ENCODE measurements at places on chromosomes 11 and 22.

GRCh38 chr11:19915808-19916207, 203.2 kb downstream of the NAV2 start:
- no peak for DNase-seq

DNA sequence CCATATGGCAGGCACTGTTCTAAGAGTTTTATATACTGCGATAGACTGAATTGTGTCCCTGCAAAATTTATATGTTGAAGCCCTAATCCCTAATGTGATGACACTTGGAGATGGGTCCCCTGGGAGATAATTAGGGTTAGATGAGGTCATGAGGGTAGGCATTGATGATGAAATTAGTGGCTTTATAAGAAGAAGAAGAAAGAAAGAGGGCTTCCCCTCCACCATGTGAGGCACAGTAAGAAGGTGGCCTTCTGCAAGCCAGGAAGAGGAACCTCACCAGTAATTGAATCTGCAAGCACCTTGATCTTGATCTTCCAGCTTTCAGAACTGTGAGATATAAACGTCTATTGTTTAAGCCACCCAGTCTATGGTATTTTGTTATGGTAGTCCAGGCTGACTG, 46.6 kb upstream of the TENM4 start:
- no peak for DNase-seq

DNA sequence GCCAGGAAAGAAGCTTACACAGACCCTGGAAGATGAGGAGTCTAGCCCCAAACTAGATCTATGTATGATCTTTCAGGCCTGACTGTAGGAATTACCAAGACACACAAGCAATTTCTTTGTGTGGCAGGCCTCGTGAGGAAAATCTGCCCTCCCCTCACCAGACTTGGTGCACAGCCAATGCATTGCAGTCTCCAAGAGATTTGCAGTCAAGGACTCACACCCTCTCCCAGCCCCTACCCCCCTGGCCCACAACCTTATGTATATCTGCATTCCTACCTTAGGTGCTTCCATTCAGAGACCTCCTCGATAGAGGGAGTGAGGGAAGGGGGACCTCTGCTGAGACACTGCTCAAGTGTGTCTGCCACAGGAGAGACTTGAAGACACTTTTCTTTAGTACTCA, 9.8 kb downstream of the OR8B12 start:
- no peak for DNase-seq

DNA sequence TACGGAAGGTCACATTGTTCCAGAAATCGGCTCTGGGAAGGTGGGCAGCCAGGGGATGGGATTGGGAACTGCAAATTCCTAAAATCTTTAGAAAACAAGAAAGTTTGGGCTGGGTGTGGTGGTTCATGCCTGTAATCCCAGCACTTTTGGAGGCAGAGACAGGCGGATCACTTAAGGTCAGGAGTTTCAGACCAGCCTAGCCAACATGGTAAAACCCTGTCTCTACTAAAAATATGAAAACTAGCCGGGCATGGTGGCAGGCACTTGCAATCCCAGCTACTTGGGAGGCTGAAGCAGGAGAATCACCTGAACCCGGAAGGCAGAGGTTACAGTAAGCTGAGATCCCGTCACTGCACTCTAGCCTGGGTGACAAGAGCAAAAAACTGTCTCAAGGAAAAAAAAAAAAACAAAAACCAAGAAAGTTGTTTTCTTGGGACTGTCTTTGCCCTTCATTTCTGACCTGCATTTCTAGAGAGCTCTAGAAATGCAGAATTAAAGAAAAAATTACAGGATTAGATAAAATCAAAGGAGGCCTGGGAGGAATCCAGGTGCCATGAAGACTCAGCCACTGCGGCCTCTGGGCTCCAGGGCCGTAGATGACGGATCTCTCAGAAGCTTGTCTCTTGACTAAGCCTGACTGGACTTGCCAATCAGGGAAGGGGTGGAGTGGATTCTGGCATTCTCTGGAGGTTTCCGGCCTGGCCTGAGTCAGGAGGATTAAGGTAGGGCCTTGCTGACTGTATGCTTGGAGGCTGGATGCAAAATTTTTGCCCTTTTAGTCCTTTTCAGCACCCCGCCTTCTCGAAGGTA, 5.3 kb upstream of the MALAT1 start:
- DNase-seq, result peak; percentile 89

DNA sequence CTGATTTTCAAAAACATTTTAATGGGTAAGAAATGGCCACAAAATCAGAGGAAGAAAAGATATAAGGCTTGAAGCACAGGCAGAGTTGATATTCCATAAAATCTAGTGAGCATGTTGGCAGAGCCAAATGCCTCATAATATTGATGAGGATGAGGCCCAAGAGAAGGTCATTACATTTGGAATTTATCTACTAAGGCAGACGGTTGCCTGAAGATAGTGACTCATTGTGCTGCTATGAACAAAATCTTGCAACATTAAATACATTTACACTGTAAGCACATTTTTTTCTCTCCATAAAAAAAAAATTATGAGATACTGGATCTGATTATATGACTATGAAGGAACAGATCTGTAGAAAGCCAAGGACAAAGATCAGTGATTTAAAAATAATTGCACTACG, 881.4 kb upstream of the CHORDC1 start:
- DNase-seq, result peak; percentile 64

- DNase-seq, result no peak
These were observed at the start of gene SYT13 for GRCh38 chr11:45285930-45286632. TSS of gene SYT13 (minus strand) at chr11:45286341. CDS start at chr11:45286207, 134 bp downstream.

DNA sequence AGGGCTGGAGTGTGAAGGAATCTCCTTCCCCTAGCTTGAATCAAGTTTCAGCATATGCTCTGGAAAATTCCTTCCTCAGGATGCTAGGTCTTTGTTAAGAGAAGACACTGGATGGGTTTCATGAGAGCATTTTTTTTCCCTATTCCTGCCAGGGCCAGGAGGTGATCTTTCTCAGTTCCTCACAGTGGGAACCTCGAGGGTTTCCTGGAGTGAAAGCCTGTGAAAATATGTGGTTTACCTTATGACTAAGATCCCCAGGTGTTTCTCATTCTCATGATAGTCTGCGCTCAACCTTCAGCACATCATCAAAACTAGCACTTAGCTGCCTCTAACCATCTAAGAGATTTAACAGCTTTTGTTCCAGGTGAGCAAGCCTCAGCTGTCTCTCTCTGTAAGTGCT, 985.3 kb upstream of the FAT3 start:
- DNase-seq, result no peak

DNA sequence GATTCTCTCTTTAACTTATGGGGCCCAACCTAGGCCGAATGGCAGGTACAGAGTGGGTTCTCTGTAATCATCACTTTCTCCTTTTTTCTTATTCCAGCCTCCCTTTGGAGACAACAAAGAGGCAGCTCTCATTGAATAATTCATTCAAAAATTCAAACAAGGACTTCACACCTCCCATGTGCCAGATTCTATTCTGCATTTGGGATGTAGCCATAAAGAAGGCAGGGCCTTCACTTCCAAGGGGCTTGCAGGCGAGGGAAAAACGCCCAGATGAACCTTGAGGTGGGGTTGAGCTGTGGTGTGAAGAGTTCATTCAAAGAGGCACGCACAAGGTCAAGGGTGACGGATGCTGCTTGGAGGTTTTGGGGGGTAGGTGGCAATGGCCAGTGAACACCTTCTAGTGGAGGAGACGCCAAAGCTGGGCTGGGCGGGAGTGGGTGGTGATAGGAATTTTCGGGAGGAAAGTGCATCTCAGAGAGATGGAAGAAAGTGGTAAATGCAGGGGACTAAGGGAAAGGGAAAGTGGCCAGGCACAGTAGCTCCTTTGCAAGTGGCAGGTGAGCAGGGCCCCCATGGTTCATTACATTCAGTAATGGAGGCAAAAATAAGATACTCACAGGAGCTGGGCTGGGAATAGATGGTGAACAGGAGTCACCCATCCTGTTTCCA, 499.6 kb downstream of the MIAT start:
- no peak for DNase-seq

DNA sequence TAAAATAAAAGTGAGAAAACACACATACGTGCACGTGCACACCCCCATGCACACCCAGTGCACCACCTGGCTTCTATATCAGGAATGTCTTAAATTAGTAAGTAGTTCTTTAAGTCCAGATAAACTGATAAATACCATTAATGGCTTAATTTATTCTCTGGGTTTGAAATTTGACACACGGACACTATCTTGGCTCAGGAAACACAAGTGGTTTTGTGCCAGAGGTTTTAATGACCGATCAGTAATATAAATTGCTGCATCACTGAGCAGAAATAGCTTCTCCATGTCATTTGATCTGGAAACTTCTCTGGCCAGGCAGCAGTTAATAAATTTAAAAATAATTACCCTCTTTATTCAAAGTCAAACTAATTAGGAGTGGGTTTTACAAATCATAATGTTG, 101.5 kb upstream of the NNMT start:
- no peak for DNase-seq

- DNase-seq, result no peak
These were observed 25.1 kb upstream of the ALDH3B2 start for GRCh38 chr11:67699521-67699920.

DNA sequence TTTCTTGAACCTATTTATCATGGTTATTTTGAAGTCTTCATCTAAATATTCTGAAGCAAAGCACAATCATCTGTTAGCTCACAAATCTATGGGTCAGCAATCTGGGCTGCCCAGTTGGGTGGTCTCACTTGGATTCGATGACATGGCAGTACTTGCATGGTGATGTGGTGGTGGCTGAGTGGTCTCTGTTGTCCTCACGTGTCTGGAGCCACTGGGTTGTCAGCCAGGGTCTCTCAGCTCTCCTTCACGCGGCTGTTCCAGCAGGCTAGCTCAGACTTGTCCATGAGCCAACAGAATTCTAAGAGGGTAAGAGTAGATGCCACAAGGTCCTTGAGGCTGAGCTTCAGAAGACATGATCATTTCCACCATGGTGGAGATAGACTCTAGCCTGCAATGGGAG, 66.4 kb upstream of the KCNQ1OT1 start:
- no peak for DNase-seq

DNA sequence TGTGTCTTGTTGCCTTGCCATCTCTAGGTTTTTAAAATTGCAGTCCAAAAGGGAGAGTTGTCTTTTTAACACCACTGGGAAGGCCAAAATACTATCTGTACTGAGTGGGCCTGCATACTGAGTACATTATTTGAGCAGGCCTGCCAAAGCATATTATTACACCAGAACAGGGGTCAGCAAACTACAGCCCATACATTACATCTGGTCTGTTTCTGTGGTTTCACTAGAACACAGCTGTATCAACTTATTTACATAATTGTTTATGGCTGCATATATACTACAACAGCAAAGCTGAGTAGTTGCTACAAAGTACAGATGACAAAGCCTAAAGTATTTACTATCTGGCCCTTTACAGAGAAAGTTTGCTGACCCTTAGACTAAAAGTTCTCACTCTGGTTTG, 74.0 kb downstream of the USP35 start:
- DNase-seq, result no peak

DNA sequence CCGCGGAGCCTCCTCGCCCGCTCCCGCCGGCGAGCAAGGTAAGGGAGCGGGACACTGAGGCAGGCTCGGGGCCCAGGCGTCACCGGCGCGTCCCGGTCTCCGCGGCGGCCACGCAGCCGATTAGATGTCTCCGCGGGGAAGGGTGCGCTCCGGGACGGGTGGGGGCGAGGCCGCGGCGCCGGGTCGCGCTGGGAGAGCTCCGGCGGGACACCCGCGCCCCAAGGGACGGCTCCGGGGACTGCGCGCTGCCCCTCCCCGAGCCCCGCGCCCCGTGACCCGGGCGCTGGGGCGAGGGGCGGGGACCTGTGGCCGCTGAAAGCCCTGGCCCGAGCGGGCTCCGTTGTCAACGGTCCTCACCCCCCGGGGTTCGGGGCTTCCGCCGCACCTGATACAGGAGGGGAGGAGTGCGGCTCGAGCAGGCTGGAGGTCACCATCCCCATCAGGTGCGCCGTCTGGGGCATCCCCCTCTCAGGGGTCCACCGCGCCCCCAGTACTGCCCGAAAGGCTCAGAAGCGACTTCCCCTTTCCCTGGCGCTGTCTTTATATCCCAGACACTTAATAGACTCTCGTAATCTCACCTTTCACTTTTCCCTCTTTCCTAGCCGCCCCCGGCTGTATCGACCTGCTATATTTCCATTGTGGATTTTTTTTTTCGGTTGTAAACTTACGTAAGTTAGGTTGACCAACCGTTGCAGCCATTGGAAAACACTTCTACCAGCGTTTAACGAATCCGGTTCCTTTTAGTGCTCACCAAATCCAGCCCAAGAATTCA, 573 bp downstream of the PPFIA1 start:
- DNase-seq, result peak; percentile 30
